ENCODE measurements at places on chromosomes 2 and 18.

- peak; percentile 6 for DNase-seq
These were observed 55.2 kb downstream of the CCDC85A start for GRCh38 chr2:56239030-56239429.

DNA sequence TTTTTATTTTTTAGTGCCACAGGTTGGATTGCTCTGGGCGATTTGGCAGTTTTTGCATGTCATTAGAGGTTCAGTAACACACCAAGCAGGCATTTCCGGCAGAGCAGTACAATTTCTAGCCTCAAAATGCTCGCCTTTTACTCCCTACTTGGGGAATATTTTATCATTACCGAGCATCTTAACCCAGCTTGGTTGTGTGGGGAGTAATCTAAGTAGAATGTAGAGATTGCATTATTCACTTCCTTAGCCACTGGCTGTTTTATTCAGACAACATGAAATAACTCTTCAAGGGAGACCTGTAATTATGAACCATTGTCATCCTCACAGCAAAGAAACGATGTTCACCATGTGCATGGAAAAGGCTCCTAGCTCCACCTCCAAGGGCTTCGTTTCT, 13.1 kb downstream of the GRP start:
- DNase-seq = no peak

- no peak for DNase-seq
These were observed 3.0 kb downstream of the SCG2 start for GRCh38 chr2:223598994-223599639.

DNA sequence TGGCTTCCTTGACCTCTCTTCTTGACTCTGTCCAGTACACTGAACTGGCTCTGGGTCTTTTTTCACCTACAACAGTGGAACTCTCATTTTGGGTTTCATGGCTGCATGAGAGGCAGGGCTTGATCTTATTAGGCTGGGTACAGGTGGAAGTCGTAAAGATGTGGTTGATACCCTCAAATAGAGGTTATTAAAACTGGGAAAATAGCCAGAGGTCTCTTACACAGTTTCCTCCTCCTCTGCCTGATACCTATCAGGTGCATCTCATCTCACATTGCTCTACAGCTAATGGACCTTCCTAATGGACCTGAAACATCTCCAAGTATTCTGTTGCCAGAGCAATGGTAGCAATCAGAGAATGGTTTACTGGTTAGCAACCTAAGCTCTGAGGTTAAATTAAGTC, 231.8 kb downstream of the ETAA1 start:
- DNase-seq = no peak

DNA sequence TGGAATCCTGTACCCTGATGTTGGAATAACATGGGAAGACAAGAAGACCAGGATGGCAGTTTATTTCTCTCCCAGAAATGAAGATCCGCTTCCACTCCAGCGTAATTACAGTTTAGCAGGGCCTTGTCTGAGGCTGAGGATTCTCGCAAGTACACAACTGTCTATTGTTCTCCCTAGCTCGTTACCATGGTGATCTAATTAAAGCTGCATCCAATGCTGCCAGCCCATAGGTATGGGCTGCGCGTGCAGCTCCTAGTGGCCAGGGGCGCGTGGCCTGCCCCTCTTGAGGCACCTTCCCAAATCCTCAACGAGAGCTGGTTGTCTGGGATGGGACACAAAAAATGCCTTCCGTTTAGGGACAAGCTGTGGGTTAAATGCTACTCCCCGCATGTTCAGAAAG, 344.9 kb downstream of the CYRIA start:
- peak; percentile 71 for DNase-seq

- peak; percentile 46 for DNase-seq
These were observed 867 bp downstream of the RBBP8 start for GRCh38 chr18:22933966-22934423.

DNA sequence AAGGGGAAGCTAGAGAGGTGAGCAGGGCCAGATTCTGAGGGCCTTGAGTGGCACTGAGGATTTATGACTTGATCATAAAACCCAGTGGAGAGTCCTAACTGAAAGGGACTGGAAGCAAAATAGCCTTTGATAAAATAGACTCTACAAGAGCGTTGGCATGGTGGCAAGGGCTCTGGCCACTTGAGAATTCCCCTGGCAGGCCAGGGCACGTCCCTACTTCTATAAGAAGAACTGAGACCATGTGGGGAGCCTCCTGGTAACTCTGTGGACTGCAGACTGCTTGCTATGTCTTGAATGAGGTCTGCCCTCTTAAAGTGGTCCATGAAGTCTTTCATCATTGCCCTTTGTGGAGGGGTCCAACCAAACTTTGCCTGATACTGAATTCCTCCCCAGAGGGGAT, 324.8 kb downstream of the ALK start:
- no peak for DNase-seq

DNA sequence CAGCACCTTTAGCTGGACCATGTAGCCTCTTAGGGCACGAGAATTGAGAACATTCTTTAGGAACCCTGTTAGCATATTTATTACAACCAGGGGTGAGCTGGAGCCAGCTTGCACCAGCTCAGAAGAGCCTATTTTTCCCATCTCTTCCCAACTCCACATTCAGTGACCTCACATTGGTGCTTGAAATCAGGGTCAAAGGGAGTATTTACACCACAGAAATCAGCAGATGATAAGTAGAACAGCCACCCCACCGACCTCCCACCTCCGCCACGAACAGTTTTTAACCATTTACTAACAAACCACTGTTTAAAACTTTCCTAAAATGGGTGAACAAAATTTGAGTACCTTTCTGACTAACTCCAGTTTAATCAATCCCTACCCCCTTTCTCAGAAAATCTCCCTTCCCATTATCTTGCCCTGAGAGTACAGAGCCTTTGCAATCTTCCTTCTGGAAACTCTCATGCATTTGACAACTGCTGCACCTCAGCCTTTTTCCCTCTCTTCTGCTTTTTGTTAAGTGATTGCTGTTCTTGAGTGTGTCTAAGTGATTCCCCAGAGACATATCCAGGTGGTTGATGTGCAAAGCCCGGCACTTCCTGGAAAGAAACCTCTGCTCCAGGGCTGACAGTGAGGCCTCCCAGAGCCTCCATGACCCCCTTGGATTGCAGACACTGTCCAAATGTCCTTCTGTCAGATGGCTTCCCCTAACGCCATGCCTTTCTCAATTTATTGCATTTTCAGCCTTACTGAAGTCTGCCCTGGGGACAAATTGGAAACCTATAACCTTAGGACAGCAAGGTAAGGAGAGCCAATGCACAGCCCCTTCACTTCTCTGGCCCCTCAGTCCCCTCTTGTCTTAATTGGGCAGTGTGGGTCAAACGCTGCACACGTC, 389.5 kb upstream of the TNP1 start:
- DNase-seq = no peak

DNA sequence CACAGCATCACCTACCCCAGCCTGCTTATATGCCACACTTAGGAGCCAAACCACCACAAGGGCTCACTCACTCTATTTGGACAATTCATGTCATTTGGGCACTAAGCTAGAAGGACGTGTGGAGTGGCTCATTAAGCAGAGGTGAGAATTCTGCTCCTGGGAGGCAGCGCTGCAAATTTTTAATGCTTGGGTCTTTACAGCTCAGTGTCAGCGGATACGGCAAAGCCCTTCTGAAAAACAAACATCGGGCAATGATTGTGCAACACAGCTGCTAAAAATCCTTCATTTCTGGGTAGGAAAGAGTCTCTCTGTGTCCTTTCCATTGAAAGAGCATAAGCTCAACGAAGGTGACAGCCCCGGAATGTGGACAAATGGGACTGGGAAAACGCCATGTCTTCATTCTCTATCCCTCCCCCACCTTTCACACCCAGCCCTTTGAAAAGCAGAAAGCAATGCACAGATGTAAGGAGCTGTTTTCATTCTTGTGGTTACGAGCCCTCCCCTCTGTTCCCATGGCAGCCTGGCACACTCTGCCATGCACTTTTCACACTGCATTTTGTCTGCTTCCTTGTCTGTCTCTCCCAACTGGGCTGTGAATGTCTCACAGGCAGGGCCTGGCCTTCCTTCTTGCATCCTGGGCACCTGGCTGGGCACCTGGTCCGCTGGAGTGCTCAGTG, 16.0 kb downstream of the TMEM177 start:
- peak; percentile 43 for DNase-seq

DNA sequence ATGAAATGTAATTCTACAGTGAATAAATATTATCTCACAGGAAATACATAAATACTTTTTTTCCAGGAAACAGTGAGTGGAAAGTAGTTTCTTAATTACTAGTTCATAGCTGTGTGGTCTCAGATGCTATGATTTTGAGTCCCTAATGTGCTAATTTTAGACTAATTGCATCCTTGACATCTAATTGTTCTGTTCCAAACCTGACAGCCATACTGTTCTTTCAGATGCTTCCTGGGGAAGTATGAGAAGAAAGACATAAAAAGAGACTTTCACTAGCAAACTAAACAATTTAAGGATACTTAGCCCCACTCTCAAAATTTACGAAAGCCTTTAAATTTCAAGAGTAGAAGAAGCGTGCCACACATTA, 350.9 kb upstream of the CDH20 start:
- no peak for DNase-seq

DNA sequence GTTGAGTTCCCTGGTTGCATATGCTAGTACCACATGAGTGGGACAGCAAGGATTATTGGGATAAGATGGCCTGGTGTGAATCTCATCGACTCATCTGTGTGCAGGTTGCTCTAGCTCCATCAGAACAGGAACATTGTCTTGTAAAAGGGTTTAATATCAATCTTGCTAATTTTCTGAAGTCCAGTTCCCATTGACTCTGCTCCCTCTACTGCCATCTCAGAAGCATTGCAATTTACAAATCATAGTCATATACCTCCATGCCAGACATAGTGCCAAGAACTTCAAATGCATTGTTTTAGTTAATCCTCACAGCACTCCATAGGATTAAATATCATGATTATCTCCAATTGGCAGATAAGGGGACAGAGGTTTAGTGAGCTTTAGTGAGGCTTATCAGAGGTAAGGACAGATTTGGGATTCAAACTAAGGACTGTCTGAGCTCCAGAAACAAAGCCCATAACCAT, 4.8 kb upstream of the STAT4 start:
- DNase-seq = no peak

DNA sequence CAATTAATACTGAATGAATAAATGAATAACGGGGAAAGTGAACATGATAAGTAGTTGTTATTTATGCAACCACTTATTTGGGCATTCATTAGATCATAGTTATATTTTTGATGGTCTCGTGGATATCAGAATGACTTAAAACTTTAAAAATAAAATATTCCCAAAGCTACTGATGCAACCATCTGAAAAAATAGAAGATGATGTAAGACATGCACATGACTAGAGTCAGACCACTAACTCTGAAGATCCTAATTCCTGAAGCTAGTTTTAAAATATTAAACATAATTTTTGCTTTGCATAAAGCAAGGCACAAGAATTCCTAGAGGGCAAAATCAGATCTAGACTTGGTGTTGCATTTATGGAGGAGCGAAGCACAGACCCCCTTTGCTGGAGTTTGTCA, 616.1 kb downstream of the IRS1 start:
- no peak for DNase-seq

GRCh38 chr2:238233625-238234024, 6.2 kb downstream of the HES6 start:
- DNase-seq = no peak

DNA sequence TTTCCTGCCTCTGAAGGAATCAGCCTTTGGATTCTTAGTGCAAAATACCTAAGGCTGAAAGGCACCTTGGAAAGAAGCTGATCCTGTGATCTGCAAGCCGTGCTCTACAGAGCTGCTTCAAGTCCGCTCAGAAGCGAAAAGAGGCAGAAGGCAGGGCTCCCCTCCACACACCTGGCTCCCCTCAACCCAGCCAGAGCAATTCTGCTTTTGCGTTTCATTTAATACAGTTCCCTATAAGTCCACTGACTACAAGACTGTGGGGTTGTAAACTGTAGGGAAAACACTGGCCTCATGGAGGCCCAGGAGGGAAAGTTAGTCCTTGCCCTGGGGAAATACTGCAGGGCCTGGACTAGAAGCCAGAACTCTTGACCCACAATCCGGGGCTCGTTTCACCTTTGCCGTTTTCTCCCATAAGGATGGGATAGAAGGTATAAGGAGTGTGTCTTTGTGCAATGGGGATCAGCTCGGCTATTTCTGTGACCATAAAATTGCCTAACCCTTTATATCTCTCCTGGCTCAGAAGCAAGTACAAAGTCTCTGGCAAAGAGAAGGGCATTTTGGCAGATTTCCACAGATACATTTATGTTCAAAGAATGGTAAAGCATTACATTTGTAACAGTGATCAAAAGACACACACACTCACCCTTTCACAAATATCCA, 95.8 kb upstream of the TEX51 start:
- no peak for DNase-seq

DNA sequence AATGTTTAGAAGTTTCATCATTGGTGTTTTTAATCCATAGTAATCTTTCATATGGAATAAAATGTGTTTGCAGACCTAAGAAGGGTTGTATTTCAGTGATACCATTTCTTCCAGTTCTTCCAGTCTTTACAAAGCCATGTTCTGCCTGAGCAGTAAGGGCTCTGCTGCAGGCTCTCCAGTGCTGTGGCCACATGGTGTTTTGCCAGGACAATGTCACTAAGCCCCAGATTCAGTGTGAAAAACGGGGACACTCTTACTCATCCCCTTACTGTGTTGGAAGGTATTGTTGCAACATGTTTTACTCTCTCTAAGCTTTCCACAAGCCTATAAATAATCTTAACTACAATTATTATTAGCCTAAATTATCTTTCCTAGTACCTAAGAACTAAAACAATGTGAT, 481.4 kb upstream of the CDH7 start:
- no peak for DNase-seq

GRCh38 chr18:3451989-3452749, 2.2 kb downstream of the TGIF1 start:
- DNase-seq = no peak

DNA sequence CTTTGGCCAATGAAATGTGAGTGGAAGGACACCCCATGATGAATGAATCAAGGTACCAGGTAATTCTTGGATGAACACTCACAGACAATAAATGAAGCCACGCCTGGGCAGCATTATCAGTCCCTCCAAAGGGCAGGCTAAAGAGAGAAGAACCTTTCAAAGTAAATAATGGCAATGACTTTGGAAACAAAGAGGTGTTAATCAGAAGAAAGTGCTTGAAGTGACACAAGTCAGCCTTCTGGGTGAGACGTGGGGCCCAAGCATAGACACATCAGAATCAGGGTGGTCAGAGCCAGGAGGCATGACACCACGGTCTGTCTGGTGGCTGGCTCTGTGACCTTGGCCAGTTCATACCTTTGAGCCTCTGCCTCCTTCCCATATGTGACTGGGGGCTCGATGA, 103.3 kb downstream of the POLR1A start:
- no peak for DNase-seq

- no peak for DNase-seq
These were observed 38.2 kb downstream of the BOLA3 start for GRCh38 chr2:74109551-74109950.

DNA sequence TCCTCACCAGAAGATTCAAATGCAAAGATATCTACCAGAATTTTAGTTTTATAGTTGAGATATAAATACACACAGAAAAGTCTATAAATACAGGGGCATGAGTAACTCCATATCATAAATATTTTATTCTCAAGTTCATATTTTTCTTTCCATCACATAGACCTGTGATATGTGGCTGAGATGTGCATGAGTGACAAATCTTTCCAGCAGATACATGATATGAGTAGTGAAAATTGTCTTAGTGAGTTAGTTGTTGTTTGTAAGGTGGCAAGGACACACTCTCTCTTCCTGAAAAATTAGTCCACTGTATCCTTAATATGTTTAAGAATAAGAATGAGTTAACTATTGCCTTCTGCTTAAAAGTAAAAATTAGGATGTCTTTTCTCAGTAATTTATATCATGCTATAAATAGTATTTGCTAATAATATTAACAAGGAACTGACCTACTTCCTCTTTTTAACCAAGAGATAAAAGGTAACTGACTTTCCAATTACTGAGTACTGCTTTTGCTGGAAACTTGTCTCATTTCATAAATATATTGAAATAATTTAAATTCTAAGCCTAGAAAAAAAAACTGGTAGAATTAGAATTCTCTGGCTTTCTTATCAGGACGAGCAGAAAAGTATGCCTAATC, 85.2 kb upstream of the SESTD1 start:
- DNase-seq = no peak

All from NCI-H1105 (cell line).